ENCODE measurements at places on chromosomes 5 and 9.

DNA sequence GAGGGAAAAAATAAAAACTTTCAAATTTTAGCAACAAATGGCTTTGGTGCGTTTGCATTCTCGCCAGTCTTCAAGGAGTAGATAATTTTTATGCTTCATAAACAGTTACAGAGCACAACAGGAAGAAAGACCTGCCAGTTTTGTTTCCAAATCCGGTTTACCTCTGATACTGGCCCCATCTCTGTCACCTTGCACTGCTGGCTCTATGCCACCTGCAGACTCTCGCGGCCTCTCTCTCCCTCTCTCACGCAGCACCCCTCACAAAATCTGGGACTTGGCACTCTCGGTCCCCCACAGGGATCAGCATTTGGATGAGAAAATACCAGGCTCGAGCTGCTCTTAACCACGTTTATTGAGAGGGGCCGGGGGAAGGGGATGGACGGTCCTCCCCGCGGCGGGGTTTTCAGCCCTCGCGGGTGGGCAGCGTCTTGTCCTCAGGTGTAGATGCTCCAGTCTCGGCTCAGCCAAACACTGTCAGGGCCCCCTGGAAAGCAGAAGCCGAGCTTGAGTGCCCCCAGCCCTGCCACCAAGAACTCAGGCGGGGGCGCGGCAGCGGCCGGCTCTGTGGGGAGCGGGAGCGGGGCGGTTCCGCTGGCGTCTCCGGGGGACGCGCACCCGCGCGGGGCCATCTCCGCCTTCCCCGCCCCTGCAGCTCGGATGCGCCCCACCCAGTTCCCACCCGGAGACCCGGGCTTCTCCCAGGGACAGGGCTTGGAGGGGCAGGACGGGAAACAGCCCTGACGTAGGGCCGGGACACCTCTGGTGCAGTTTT is 1.3 kb downstream of the SCGB3A1 start:
- no peak for DNase-seq

DNA sequence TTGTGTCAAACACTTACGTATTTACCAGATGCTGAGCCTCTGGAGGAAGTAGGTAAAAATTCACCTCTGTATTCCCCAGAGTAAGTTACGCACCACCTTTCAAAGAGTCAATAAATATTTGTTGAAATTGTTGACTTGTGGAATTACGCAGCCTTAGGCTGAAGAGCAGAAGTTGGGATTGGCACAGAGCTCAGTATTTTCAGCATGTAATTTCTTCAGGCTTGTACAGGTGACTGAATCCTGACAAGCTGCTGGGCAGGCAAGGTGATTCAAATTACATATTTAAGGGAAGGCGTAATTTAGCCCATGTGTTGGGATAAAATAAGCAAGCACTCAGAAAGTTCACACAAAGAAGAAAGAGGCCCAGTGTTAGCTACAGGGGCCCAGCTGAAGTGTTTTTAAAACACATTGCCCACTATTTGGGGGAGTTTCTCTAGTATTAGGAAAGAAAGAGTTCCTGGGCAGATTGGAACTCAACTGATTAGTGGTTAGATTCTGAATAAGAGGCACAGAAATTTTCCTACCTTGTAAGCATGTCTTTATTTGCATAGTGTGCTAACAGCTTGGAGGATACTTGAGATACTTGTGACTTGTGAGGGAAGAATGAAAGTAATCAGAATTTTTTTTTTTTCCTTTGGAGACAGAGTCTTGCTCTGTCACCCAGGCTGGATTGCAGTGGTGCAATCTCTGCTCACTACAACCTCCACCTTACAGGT is 165.3 kb upstream of the FBXL7 start:
- DNase-seq, result no peak

- DNase-seq, result no peak
These were observed 31.2 kb upstream of the CXCL14 start for GRCh38 chr5:135609981-135610380.

GRCh38 chr5:173730632-173731298 is 114.3 kb upstream of the BOD1 start:
- no peak for DNase-seq

DNA sequence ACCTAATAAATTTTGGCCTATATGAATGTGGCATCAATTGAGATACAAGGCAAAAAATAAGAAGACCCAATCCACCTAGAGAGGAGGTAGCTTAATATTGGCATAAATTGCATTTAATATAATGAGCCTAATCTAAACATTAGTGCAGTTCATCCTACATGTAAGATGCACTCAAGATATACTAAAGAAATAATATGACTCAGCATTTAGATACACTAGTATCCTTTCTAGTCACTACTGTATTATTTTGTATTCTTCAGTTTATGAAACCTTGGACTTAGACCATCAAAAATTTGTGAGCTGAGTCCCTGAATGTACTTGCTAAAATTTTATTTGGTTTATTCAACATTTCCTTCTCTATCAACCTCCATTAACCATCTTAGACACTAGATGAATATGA is 104.7 kb downstream of the RAB3C start:
- no peak for DNase-seq

GRCh38 chr5:142644640-142645361 is 41.1 kb downstream of the FGF1 start:
- DNase-seq, result no peak

GRCh38 chr9:92966518-92966800 is 19.1 kb downstream of the FGD3 start:
- DNase-seq, result no peak

GRCh38 chr5:149682532-149683075 is 47.5 kb upstream of the PPARGC1B start:
- no peak for DNase-seq

DNA sequence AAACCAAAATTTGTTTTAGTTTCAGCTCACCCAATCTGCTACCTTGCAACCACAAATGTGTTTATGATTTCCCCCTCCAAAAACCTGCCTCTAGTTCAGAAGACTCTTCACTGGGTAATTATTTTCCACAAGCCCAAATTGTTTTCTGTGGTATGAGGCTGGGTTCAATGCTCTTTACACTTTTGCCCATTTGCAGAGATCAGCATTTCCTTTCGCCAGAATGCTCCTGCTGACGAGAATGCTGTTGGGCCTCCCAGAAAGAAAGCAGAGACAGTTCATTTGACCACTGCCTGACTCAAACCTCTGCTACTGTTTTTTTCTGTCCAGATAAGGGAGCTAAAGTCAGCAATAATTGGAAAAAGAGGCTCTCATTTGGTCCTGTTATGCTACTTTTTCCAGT is 427.3 kb downstream of the PDE4D start:
- no peak for DNase-seq

DNA sequence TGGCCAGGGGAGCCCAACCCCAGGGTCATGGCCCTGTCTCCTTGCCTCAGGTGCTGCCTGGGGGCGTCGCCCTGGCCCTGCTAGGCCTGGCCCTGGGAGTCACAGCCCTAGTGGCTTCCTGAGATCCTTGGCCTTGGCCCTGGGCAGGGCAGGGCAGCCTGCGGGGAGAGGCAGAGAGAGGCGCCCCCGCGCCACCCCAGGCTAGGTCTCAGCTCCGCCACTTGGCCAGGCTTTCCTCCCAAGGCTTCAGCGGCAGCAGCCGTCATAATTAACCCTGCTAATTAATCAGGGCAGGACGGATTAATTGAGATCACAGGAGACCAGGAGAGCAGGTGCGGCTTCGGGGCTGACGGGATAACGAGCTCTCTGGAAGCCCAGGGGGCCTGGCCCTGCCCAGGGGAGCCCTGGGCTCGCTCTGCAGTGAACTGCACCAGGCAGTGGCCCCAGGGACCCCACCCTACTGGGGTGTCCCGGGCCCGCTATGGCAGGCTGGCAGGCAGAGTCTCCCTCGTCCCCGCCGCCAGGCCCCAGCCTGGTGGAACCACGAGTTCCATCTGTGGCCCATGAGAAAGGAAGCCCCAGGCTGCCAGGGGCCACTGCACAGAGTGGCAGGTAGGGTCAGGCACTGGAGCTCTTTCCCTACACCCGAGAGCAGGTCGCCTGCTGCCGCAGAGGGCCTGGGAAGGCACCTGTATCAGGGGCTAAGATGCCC is 269.6 kb downstream of the PBX3 start:
- DNase-seq, result no peak

DNA sequence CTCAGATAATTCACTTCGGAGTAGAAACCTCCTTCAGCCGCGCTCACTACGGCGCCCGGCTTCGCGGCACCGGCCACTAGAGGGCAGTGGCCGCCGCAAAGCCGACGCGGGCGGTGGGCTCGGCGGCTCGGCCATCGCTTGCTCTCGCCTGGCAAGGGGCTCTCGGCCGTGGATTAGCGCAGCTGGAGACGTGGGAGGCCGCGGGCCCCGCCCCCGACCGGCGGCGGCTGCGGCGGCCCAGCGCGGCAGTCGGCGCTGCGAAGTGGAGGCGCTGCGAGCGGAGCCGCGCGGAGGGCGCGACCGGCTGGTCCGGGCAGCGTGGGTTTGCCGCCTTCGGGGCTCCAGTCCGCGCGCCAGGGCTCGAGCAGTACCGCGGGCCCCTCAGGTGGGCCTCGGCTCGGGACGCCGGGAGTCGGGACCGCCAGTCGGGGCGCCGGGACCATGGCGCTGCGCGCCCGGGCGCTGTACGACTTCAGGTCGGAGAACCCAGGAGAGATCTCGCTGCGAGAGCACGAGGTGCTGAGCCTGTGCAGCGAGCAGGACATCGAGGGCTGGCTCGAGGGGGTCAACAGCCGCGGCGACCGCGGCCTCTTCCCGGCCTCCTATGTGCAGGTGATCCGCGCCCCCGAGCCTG is at the start of gene SNX18:
Gene SNX18, plus strand, starts transcription at position 248 of the 634 bp plus-strand sequence. Its CDS starts 194 bp downstream, at position 442.
- peak; percentile 89 for DNase-seq

DNA sequence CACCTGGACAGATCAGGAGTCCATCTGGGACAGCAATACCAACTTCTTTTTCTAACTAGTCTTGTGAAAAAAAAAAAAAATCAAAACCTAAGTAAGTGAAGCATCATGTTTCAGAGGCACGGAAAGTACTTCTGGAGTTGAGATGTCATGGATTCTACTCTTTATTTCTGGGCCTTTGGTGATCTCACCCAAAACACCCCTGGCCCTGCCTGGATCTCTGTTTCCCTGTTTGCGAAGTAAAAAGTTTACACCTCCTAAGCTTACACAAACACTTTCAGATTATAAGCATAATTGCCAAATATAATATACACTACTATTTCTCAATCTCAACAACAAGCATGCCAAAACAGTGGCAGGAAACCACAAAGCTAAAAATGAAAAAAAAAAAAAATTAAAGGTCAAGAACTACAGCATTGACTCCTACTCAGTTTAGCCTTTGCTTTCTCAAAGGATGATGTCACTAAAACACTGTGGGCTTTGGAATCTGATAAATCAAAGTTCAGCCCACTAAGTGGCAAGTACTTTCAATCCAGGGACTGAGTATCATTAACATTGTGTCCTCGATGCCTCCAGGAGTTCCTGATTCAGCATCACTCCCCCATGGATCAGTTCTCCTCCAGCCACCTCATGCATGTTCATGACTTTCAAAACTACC is 291.9 kb downstream of the NFIB start:
- DNase-seq, result no peak

DNA sequence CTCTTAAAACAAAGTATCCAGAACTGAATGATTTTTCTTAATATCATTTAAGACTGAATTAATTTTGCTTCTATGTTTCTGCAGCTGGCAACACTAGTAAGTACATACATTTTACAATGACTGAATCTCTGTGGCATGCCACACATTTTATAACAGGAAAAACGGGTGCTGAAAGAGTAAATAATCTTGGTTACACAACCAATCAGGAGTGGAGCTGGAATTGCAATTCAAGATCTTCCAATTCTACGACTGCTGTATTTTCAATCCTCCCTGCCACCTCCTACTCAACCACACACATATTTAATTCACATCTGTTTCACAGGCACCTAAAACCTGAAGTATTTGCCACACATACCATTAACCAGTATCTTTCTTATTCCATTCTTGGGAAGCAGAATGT is 52.7 kb upstream of the NR5A1 start:
- no peak for DNase-seq

DNA sequence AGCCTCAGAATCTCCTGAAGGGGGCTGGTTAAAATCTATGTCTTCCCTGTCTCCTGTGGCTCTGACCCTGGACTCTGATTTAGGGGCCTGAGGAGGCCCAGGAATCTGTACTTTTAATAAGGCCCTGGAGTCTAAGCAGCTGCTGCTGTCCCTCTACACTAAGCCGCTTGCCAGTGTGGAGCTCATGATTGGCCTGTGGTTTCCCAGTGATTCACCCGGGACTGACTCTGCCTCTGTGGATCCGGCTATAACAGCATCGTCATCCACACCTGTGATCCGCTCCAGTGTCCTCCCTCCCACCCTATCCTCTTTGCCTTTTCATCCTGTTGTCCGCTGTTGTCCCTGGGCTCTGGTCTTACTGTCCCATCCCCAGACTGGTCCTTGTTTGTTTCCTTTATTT is 3.7 kb downstream of the SLC31A2 start:
- no peak for DNase-seq

DNA sequence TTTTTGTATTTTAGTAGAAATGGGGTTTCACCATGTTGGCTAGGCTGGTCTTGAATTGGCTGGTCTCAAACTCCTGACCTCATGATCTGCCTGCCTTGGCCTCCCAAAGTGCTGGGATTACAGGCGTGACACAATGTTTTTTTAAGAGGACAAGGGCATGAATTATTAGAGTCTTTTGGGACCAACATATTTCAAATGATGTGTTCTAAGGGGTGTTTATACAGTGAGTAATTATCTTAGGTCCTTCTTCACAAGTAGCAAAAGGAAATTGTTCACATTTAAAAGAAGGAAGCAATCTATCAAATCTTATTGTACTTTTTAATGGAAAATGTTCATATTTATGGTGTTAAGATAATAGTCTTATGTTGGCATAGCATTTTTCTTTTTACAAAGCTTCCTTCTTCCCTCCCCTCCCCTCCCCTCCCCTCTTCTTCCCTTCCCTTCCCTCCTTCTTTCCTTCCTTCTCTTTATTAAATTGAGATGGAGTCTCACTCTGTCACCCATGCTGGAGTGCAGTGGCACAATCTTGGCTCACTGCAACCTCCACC is 6.7 kb downstream of the GNG10 start:
- no peak for DNase-seq

GRCh38 chr5:21810737-21811316 is 1042.3 kb downstream of the CDH12 start:
- DNase-seq, result peak; percentile 20

DNA sequence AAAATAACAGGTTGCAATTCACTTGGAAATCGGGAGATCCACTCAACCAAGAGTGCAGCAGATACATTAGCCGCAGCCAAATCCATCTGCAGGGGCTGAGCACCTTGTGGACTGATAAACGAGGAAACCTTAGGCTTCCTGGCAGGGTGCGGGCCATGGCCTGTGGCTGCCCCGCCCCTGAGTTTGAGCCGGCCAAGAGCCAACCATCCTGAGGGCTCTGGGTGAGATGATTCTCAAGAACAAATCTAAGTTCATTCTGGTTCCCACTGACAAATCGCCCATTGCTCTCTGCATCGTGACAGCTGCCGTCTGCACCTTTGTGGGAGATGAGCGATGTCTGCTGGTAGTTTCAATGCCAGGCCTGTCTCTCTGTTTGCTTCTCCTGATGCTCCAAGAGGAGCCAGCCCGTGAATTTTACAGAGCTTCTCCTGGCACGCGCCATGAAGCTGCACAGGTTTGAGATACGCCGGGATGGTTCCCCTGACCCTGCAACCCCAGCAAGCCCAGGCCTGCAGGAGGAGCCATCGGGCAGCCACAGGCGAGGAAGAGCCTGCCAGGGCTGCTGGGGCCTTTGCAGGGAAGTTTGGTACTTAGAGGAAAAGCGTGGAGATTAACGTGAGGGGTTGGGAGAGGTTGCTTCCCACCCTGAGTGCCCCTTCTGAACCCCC is 154.0 kb downstream of the OLFM1 start:
- DNase-seq, result no peak

GRCh38 chr9:132383462-132383883 is 23.2 kb downstream of the TTF1 start:
- no peak for DNase-seq
